Epithelial cell of proximal tubule (primary cell): ENCODE measurements at places on chromosomes 16 and 17. TPM values are rescaled to one million over a fixed set of nuclear protein-coding genes. Genes with fewer than 3 reads are reported as not detected.

DNA sequence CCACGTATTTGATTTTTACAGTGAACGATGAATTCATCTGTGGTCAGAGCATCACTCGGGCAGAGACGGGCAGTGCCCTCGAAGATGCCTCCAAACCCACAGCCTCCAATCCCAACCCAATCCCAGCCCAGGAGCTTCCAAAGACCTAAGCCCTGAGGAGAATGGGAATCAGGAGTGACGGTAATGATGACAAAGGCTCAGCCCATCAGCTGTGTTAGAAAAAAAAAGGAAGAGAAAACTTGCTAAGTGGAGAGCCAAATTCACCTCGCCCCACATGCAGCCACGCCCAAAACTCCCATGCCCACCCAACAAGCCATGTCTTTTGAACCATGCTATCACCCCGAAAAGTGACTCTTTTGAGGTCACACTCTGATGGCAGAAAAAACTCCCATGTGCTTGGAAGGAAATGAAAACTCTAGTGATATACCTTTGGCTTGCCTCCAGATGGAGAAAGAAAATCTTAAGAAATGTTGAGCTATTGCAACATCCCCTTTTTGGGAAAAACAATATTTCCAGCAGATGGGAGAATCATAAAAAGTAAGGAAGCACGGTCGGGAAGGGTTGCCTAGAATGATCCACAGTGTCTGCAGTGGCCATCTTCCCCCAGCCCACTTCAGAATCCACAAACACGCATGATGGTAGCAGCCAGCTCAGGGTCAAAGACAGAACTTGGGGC is 37.7 kb downstream of the XYLT1 start:
- no peak for DNase-seq

DNA sequence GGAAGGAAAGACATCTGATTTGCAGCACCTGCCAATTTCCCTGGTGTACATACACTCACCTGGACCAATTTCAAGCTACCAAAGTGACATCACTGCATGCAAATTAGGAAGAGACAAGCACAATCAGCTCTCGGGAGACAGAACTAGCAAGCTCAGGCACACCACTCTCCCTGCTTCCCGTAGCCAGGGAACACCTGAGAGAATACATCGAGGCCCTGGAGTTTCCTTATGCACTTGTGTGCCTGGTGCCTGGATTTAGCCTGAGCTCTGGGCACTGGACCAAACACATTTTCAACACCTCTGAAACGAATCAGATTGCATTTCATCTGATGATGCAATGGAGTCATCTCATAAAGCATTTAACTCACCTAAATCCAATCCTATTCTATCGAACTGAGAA is 110.5 kb downstream of the HS3ST2 start:
- DNase-seq, result no peak

DNA sequence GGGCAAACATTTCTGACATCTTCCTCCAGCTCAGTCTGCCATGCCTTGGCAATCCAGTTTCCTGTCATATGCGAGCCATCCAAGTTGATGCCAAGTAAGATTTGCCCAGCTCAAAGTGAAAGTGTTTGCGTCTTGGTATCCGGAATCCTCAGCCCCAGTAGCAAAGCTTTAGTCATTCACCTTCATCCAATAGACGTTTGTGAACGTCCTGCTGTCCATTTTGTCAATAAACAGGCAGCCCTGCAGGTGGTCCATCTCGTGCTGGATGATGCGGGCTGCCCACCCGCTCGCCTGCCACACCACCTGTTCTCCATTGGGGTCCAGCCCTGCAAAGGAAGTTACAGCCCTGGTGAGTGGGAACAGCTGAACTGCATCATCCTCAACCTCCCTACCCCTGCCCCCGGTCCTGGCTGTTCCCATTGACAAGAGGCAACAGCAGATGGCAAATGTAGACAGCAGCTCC is 1.5 kb downstream of the PDF start:
- DNase-seq, result no peak

DNA sequence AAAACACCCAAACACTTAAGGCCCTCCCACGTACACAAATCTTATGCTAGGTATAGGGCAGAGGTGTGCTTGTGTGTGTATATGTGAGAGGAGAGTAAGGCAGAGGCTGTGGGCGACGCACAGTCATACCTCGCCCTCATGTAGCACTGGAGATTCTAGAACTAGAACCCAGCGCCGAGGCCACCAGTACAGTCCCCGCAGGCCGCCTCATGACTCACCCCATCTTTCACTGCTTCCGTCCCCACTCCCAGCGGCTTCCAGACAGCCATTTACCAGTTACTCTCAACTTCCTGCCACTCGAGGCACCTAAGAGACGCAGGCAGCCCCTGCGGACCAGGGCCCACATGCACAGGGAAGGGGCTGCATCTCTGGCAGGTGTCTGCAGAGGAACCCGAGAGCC is 23.2 kb upstream of the CYTH1 start:
- DNase-seq, result no peak

- DNase-seq, result no peak
Measured at GRCh38 chr16:81170824-81171223, 67.7 kb upstream of the BCO1 start.

- DNase-seq, result no peak
Measured at GRCh38 chr16:11303405-11304138, 22.4 kb upstream of the PRM1 start.

DNA sequence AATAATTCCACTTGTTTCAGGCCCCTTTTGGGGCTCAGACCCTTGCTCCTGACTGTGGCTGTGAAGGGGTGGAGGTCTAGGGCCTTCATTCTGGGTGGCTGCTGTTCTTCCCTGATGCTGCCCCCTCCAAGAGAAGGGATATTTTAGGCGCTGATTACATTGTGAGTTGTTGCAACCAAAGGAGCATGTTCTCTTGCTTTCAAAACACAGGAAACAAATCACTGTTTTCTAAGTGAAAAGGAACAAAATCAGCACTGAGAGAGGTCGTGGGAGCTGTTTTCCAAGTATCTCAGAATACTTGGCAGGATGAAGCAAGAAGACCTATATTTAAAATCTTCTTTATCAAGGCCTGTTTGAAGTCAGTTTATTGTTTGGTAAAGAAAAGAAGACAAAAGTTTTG is 25.3 kb upstream of the SEC14L1 start:
- DNase-seq, result no peak

Gene CYB561
- total RNA-seq, result 16.0 and 18.0 TPM in 2 replicates

Gene TNFSF12
- 25.2 and 31.8 TPM in 2 replicates for total RNA-seq

Gene TEKT3
- total RNA-seq, result not detected in 2 replicates
